ENCODE measurements at places on chromosomes 6 and 20.

GRCh38 chr20:29741594-29741893, 1515.9 kb upstream of the DEFB115 start:
- no peak for DNase-seq

DNA sequence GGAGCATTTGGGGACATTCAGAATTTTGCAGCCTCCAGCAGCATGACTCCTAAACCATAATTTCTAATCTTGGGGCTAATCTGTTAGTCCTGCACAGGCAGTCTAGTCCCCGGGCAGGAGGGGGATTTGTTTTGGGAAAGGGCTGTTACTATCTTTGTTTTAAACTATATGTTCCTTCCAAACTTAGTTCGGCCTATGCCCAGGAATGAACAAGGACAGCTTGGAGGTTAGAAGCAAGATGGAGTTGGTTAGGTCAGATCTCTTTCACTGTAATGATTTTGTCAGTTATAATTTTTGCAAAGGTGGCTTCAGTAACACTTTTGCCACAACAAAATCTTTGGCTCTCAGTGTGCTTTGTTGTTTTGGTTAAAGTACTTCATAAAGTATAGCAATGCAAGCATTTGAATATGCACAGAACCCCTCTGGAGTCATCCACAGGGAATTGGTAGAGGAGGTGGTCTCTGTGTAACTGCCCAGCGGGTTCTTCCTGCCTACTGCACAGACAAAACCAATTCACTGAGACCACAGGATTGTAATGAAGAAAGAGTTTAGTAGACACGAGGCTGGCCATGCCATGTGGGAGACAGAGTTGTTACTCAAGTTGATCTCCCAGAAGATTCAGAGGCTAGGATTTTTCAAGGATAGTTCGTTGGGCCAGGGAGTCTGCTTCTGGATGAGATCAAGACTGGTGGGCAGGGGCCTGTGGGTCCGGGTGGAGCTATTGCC, 224.1 kb upstream of the MYLIP start:
- no peak for DNase-seq

DNA sequence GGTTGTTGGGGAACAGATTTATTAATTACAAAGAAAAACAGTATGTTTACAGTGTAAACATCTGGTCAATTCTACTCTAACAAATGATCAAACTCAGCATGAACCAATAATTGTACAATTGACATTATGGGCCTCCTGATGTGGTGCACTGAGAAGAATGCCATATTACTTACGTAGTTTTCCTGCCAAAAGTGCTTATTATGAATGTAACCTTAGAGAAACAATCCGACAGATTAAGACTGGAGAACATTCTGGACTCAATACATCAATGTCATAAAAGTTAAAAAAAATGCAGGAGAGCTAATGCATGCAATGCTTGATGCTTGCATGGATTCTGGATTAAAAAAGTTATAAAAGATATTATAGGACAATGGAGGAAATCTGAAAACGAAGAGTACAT, 69.0 kb downstream of the LYRM4 start:
- no peak for DNase-seq

GRCh38 chr6:43200541-43200940, 18.5 kb downstream of the CUL9 start:
- no peak for DNase-seq

GRCh38 chr6:10461850-10462249, 47.0 kb upstream of the TFAP2A start:
- DNase-seq = no peak

DNA sequence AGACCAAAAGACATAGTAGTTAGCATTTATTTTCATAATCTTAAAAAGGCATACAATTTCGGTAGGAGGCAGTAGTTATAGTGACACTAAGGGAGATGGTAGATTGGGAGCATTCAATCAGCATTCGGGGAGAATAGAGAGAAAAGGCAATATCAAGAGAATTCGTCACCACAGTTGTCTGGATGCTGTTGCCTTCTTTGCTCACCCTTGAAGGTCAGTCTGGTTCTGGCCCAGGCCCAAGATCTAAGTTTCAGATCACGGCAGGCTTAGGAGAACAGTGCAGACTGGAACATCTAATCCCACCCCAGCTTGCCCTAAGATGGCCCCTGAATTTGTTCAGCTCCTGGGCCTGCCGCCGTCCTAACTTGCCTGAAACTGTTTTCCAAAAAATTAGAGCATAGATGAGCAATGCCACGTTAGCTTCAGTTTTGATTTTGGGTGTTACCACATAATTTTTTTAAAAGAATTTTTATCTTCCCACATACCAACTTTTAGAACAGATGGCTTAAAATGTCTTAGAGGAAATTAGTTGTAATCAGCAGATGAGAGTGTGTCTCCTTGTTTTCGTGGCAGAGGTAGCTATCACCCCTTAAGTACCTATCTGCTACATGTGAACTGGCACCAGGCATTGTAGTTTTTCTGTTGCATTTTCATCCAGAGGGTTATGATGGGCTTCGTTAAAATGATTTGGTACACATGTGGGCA, 8.3 kb upstream of the CEP85L start:
- DNase-seq = no peak

- DNase-seq = no peak
Measured at GRCh38 chr6:3270258-3270657, 11.5 kb downstream of the PSMG4 start.

GRCh38 chr20:53866794-53867740, 203.3 kb downstream of the BCAS1 start:
- DNase-seq = no peak

- DNase-seq = no peak
Measured at GRCh38 chr6:63572747-63573075, 431 bp downstream of the LOC128125822 start.

DNA sequence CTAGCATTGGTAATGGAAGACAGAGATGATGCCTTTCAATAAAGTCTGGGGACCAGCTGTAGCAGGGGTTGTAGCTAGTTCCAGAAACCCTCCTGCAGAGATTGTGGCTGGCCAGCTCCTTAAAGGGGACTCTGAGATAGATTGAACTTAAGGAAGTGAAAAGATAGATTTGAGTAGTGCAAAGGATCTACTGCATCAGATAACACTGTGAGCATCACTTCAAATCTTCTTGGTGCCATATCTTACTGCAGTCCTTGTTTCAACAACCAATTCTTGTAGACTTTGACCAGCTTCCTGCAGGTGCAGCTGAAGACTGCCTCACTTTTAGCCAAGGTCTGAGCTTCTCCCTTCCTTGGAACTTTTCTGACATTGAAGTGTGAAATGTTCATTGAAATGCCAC, 14.8 kb upstream of the CEP162 start:
- DNase-seq = no peak

GRCh38 chr20:9099372-9099771, 30.5 kb downstream of the PLCB4 start:
- DNase-seq = no peak

DNA sequence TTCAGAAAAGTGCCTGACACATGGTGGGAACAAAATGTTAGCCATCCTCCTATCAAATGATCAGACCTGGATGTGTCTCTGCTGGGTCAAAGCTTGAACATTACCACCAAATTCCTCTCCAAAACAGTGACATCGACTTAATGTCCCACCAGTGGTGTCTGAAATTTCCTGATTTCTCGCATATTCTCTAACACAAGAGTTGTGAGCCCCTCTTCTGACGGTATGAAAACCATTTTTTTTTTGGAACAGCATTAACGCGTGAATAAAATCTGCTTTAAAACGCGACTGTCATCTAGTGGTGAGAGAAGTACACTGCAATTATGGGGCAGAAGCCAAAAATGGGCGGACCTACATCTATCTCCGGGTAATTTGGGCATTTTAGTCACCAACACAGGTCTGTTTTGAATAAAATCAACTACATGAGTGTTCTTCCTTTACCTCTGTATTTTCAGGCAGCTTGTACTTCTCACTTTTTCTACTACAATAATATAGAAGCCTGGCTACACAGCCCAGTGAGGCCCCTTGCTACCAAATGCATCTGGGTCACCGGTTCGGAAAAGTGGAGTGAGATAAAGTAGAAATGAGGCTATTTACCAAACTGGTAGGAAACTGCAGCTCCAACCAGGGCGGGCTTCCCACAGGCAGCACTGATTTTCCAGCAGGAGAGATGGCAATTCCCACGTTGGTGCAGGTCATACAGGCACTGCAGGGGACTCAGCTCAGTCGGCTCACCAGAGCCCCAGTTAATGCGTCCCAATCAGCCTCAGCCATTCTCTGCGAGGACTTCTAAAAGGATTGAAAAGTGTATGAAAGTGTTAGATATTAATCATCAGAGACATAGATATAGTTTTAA, 27.4 kb downstream of the MGME1 start:
- no peak for DNase-seq

GRCh38 chr20:53085720-53086119, 113.6 kb downstream of the TSHZ2 start:
- no peak for DNase-seq

DNA sequence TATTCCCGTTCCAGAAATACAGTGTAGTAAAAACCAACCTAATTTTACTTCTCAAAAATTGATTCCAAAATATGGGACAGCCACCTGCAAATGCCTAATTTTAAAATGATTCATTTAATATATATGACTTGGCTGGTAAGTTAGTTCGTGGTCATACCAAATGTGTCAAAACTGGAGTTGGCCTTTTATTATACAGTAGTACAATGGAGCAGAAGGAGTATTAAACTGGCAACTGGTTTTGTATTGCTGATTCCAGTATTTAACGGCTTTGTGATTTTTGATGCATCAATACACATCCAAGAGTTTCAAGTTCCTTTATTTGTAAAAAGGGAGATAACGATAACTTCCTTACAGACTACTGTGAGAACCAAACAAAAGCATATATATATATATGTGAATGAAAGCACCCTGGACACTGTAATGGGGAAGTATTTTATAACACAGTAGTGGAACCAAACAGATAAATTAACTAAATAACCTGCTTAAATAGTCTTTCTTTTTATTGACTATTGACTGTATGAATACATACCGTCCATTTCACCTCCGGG, 24.8 kb downstream of the SAMHD1 start:
- DNase-seq = no peak

- DNase-seq = no peak
Measured at GRCh38 chr6:2030682-2031244, 214.6 kb downstream of the GMDS start.

DNA sequence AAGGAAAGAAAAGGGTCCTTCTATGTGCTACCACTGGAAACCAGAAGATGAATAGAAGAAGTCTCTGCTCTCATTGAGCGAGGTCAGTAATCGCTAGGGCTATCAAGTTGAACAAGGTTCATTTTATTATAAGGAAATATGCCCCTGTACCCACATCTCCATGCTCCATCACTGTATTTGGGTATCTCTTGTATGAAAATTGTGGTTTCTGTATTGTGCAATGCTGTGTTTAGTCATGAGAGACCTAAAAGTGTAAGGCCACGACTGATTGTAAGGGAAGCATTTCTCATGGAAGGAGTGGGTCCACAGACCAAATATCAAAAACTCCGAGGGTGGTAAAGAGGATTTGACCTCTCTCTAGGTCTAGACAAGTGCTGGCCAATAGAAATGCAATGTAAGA, 3.6 kb upstream of the HS3ST5 start:
- DNase-seq = no peak
